AG09309 (cell line): ENCODE measurements at places on chromosomes 6 and 20.
A peak's percentile ranks its signal among the peaks of the same experiment; 100 is the strongest.

GRCh38 chr6:84601366-84601765 is 163.0 kb downstream of the TBX18 start:
- DNase-seq, result no peak

- no peak for DNase-seq
Measured at GRCh38 chr6:128144320-128144719, 243.5 kb upstream of the THEMIS start.

GRCh38 chr20:20608041-20608440 is 104.4 kb downstream of the RALGAPA2 start:
- DNase-seq, result no peak

- DNase-seq, result peak; percentile 100
Measured at GRCh38 chr6:26123947-26124780, 36.9 kb downstream of the HFE start.

DNA sequence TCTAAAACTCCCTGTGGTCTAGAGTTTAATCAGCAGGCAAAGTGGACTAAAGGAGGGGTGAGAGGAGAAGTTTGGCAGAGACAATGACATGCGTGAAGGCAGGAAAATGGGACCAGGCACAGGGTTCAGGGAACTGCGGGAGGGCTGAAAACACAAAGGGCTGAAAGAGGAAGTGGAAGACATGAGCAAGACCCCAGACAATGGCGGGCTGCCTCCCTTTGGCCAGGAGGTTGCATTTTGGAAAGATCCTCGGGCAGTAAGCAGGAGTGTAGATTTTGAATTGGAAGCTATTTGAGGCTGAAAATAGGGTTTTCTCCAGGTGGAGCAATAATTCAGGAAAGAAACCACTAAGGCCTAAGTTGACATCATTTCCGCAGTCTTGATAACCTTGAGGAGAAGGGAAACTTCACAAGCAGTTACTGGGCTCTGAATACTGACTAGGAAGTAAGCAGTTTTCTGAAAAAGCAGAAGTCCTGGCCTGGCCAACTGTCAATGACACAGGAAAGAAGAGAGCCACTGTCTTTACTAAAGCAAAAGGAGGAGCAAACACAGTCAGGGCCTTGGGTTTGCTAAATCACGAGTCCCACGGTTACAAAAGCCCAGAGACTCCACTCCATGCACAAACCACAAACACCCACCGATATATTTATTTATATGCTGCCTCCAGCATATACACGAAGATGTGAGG is 3.4 kb downstream of the LY86 start:
- no peak for DNase-seq
